ENCODE measurements at places on chromosomes 4 and X.

- DNase-seq = no peak
Measured at GRCh38 chr4:101018836-101019235, 328.5 kb downstream of the PPP3CA start.

GRCh38 chrX:129553619-129554288 is 13.7 kb downstream of the OCRL start:
- DNase-seq = no peak

- no peak for DNase-seq
Measured at GRCh38 chr4:2537011-2537830, 774 bp downstream of the FAM193A start.

DNA sequence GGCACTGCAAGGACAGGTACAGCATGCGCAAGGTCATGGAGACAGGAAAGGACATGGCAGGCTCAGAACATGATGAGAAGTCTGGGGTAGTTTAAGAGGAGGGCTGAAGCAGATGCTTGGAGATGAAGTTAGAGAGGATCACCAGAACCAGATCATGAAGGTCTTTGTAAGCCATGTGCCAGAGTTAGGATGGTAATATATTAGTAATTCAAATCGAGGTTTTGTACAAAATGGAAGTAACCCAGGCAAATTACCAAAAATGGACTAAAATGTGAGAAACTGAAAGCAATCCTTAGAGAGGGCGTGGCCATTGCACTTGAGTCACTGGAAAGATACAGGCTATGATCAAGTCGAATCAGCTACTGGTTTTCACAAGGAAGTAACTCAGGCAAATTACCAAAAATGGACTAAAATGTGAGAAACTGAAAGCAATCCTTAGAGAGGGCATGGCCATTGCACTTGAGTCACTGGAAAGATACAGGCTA is 13.5 kb downstream of the RXFP1 start:
- DNase-seq = peak; percentile 4

DNA sequence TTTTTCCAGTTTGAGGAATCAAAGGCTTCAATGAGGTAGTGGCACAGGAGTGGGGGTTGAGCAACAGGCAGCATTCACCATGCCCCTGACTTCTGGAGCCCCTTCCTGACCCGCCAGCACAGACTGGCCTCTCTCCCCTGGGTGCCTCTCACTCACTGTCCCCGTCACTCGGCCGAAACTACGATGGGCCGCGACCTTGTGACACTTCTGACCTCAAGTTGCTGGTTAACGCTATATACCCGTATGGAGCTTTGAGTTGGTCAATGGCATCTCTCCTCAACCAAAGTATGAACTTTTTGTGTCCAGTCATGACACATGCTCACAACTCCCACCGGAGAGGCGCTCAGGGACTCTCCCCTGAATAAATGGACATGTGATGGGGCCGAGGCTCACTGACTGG is 72.1 kb downstream of the IRF2 start:
- DNase-seq = no peak

DNA sequence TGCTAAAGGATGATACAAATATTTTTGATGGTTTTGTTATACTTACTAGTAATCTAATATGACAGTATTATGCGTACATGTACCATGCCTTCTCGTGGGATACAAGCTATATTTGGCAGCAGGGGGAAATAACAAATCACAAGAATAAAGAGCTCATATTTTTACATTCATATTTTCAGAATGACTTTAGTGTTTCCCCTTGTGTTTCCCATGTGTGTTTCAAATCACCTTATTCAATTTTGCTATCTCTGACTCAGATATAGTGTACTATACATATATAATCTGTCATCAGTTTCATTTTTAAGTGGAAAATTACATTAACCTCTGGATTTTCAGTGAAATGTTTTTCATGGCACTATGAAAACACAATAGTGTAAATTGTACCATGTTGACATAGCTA is 146.8 kb downstream of the RPA4 start:
- no peak for DNase-seq

GRCh38 chr4:65508168-65508567 is 162.1 kb downstream of the EPHA5 start:
- peak; percentile 1 for DNase-seq

DNA sequence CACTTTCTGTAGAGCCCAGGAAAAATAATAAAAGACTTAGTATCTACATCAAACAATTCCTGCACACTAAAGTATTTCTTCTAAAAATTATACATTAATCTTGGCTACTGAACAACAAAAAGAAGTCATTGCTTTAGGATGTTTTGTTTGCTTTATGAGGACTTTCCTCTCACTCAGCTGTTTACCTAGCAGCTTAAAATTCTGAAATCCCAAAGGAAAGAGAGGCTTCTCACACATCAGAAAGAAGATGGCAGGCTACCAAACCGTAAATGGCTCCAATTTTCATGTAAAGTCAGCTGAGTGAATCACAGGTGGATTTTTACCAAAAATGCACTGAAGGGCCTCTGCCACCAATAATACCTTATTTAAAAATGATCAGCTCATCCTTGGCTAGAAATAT is 9.0 kb upstream of the TRPC3 start:
- no peak for DNase-seq

GRCh38 chr4:147789596-147789995 is 57.7 kb downstream of the ARHGAP10 start:
- DNase-seq = no peak

GRCh38 chr4:9946170-9946569 is 75.1 kb downstream of the SLC2A9 start:
- DNase-seq = no peak

DNA sequence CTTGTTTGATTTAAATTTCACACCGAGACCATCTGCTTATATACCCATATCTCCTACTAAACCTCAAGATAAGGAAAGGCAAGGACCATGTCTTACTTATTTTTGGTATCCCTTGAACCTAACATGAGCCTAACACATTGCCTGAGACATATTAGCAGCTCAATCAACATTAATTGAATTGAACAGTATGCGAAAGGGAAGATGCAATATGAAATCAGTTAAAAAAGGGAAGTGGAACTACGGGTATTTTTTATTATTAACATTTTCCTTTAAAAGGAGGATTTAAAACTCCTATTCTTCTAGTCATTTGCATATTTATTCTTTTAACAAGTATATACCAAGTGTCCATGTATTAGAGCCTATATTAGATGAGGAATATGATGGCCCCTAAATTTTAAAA is 197.0 kb downstream of the CAMK2D start:
- no peak for DNase-seq

GRCh38 chrX:70087857-70088630 is 25.8 kb downstream of the OTUD6A start:
- DNase-seq = no peak

DNA sequence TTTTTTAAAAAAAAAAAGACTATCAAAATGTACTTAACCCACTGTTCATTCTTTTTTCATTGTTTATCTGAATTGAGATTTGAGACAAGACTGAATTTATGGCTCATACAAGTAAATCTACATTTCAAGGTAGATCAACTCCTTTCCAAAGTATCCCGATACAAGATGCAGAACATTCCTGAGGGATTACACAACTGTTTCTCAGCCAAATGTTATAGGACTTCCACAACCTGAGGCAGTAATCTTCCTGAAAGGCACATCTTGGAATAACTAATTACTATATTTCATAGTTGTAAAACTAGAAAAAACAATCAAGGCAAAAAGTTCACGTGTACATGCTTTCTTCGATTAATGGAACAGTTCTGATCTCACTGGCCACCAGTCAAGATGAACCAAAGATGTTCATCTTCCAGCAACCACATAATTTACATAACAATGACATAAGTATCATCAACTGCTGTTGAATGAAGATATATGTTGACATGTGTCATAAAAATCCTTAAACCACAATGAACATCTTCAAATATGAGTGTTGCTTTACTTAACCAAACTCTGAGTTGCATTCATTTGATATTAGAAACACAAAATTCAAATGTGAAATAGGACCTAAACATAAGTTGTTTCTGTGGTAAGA is 225.2 kb upstream of the DKK2 start:
- DNase-seq = no peak

GRCh38 chrX:54288968-54289367 is 68.9 kb downstream of the WNK3 start:
- no peak for DNase-seq

DNA sequence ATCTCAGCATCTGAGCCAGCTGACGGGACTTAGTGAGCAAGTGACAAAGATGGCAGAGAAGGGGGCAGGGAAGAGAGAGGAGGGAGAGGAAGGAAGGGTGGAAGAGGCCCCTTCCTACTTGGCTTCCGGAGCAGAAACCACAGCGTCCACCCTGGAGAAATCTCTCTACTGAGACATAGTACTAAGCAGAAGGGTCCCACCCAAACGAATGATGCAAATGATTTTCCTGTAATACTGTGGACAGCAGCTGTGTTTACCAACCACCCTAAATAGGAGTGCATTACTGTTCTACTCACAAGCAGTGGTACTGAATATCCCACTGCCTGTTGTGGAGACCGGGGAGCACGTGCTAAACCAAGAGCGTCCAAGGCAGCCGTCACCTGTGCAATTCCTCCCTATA is 29.4 kb downstream of the DTHD1 start:
- no peak for DNase-seq

DNA sequence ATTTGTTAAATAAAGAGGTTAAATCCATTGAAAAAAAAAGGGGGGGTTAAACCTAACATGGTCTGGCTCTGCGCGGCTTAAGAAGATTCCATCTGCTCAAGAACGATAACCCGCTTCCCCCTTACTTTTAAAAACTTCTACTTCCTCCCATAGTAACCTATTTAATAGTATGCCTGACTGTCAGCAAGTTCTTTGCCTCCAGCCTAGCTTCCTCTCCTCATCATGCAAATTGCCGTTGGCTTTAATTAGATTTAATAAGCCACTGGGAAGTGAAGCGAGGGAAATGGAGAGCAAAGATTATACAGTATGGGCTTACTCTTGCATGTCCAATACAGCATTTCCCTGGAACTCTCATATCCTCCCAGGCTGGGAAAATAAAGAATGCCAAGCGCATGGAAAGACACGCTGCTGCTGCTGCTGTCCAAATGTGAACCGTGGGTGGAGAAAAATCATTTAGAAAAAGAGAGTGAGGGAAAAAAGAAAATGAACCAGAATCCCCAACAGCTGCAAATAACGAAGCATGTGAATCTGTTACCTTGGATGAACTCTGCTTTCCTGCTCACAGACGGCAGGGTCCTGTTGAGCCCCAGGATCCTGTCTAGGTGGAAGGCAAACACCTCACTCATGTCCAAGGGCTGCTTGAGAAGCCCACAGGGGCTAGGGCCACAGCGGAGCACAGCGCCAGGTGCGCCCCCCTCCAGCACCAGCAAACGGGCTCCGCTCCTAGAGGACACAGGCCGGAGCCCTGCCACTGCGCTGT is 2.7 kb downstream of the GASK1B start:
- no peak for DNase-seq

DNA sequence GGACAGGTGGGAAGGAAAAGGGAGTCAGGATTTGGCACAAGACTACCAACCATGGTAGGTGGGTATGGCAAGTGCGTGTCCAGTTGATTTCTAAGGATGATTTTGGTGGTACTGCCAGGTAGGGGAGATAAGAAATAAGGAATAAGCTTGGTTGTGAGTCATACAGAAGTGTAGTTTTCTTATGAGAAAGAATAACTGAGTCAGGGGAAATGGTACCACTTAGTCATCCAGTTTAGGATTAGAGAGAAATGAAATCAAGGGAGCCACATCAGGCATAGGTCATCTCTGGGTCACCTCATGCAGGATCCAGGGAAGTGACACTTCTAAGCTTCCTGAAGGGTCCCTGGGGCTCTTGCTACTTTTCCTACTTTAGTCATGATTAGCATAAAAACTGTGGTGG is 107.1 kb upstream of the C1GALT1C1 start:
- DNase-seq = no peak

- no peak for DNase-seq
Measured at GRCh38 chr4:125043486-125043885, 271.3 kb upstream of the FAT4 start.
